ENCODE measurements at places on chromosomes 4 and X. TPM values are rescaled to one million over a fixed set of nuclear protein-coding genes. Genes with fewer than 3 reads are reported as not detected.

DNA sequence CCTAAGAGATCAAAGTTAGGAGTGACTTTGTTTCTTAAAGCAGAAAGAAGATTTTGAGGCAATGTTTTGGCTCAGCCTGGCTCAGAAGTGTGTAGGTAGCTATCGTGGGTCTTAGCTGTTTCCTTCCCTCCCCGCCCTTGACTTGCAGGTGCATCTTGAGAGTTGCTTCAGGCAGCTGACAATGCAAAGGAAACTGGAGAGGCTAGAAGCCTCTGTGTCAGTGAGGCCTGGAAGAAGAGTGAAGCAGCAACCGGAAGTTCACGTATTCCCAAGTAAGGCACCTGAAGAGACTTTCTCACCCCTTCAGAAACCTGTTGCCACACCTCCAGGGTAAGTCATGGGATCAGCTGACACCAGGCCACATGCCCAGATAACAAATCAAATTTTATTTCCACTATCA lies 10.6 kb upstream of the XKRX start:
- no peak for DNase-seq

- no peak for DNase-seq
Observed at GRCh38 chr4:121156822-121157769, 7.0 kb downstream of the TNIP3 start.

DNA sequence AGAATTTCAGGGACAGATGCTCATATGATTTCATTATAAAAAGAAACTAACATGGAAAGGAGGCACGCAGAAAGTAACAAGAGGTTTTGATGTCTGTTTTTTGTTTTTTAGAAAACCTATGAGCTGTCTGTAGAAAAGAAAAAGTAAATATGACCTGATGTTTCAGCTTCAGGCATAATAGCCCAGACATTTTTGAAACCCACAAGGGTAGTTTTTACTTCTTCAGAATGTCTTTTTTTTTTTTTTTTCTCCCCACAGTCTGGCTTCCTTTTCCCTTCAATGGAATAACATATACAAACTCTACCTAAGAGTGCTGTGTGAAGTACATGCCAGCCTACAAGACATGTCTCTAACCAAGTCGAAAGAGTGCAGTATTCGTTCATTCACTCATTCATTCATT lies 18.3 kb upstream of the STX18 start:
- no peak for DNase-seq

GRCh38 chr4:41297832-41298231 lies 41.1 kb downstream of the UCHL1 start:
- peak; percentile 80 for DNase-seq

GRCh38 chr4:25379591-25379990 lies 2.5 kb downstream of the ANAPC4 start:
- no peak for DNase-seq

- DNase-seq = no peak
Observed at GRCh38 chrX:9383655-9384054, 81.2 kb upstream of the TBL1X start.

- no peak for DNase-seq
Observed at GRCh38 chr4:44462259-44462658, 13.7 kb upstream of the KCTD8 start.

DNA sequence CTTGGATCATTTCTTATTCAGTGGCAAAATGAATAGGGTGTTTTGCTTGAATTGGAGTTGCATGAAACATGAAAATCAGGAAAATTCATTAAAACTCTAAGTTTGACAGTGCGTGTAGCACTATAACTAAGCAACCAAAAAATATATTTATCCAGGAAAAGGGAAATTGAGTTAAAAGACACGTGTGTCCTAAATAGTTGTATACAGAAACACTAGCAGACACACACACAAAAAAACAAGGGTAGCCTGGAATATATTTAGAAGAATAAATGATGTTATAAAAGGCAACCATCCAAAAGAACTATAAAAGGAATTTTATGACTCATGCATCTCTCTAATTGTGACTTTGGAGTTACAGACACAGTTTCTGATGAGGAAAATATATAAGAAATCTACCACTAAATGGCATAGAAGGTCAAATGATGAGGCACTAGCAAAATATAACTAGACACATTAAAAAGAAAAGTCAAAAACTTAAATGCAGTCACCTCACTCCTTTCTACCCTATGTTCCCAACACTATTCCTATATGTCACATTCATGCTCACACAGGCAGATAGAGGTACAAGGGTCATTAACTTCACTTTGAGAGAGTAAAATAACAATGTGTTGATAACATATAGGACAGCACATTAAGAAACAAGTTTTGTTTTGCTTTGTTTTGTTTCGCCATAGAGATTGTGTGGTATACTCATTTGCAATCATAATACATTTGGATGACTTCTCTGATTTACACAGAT lies 793.6 kb upstream of the INTU start:
- no peak for DNase-seq

DNA sequence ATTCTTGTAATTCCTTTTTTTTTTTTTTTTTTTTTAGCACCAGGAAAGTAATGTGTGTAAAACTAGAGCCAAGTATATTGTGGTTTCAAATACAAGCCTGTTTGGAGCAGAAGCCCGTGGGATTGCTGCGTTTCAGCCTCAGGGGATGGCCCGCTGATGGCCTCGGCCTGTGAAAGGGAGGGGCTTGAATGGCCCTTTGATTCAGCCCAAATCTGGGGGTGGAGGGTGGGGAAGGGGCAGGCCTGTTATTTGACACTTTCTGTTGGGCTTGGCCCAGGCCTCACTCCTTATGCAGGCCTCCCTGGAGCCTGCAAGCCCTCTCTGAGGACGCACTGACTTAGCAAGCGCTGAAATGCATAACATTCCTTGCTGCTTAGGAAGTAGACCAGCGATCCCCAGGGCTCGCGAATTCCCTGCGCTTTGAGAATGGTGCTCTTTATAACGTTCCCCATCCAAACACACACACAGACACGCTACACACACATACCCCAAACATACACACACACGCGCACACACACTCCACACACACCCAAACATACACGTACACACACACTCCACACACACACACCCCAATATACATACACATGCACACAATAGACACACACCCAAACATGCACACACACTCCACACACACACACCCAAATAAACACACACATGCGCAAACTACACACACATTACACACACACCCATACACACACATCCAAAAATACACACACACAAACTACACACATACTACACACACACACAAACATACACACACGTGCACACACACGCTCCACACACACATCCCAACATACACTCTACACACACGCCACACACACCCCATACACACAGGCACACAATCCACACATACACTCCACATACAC lies 29.6 kb downstream of the TLR10 start:
- DNase-seq = no peak

DNA sequence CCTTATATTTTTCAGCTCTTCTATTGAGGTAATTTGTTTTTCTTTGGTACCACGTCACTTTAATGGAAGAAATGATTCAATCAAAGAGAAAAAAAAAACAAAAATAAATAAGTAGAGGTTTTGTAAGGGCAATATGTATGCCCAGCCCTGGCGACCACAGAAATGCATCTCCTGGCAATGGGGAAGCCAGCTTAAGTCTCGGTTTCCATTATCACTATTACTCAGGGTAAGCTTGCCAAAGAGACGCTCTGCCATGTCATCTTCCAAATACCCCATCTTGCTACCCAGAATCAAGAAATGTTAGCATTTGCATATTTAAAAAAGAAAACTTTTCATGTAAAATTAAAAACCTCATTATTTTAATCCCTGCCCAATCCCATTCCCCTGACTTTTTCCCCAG lies 68.8 kb downstream of the FAM47C start:
- no peak for DNase-seq

DNA sequence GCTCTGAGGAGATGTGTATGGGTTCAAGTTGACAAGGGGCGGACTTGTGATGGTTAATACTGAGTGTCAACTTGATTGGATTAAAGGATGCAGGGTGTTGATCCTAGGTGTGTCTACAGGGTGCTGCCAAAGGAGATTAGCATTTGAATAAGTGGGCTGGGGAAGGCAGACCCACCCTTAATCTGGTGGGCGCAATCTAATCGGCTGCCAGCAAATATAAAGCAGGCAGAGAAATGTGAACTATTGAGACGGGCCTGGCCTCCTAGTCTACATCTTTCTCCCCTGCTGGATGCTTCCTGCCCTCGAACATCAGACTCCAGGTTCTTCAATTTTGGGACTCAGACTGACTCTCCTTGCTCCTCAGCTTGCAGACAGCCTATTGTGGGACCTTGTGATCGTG lies 26.7 kb upstream of the SMIM10L2A start:
- no peak for DNase-seq

- no peak for DNase-seq
Observed at GRCh38 chrX:24153178-24153795, 3.8 kb downstream of the ZFX start.

GRCh38 chr4:127708985-127709384 lies 21.2 kb upstream of the SLC25A31 start:
- DNase-seq = peak; percentile 14

DNA sequence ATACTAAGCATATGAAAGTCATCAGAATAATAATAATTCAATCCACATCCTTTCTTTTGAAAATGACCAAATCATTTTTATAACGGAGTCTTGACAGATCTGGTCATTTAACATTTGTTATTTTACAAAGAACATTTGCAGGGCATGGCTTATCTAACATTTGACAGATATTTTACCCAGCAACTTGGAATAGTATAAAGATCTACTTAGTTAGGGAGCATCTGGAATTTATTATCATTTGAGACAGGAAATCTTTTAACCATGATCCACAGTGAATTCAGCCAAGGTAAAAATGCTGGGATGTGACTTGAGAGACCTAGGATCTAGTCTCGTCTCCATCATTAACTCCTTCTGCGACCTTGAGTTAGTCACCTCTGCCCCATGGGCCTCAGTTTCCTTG lies 22.4 kb downstream of the STARD8 start:
- no peak for DNase-seq

GRCh38 chr4:24130637-24131036 lies 240.8 kb upstream of the PPARGC1A start:
- DNase-seq = no peak

- DNase-seq = no peak
Observed at GRCh38 chr4:135238940-135239339, 1037.4 kb upstream of the PABPC4L start.

DNA sequence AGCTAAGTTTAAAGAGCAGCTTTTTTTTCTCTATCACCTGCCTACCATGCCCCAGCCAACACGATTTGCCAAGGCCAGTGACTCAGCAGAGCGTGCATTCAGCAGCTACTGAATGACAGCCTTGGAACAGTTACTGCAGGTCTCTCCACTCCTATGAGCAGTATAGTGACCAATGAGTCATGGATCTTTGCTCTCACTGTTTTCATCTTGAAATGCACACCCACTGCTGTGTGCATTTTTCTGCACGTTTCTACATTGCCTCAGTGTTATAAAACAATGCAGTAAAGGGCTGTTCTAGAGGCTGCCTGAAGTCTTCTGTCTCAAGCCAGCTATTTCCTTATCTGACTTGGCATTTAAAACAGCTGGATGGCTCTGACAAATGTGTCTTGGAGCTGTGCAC lies 66.0 kb upstream of the C4orf54 start:
- peak; percentile 18 for DNase-seq

GRCh38 chr4:6855692-6856297 lies 53.8 kb upstream of the TBC1D14 start:
- DNase-seq = no peak

DNA sequence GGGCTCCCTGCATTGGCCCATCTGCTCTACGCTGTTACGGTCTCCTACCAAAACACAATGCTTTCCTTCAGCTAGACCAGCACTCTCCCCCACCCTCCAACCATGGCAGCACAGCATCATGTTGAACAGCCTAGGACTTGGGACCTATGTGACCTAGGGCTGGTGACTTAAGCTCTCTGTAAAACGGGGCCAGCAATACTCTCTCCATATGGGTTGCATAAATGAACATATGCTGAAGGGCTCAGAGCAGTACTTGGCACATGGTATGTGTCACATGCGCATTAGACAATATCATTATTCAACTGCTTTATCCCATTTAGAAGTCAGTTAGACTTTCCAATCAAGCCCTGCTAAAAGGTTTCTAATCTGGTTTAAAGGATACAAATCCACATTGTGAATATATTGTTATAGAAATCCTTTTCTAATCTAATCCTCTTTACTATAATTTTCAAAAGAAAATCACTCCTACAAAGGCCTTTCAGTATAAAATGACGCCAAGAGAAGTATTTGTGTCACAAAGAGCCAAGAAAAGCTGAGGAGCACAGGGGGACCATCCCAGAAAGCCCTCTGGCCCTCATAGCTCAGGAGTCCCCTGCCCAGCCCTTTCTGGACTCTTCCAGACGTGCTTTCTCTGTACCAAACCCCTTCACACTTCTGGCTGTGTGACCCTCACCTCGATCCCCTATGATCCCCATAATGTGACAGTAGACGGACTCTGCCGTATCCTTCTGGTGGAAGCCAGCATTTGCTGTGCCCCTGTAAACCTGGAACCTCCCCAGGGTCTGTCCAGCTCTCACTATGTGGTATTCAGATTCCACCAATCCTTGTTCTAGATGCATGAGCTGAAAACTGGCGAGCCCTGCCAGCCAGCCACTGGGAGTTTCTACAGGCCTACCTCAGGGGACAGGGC lies 42.3 kb downstream of the NSG1 start:
- DNase-seq = no peak

- DNase-seq = peak; percentile 58
Observed at GRCh38 chr4:82469791-82470345, 39.5 kb downstream of the ENOPH1 start.

GRCh38 chrX:104806346-104806745 lies 240.3 kb downstream of the IL1RAPL2 start:
- no peak for DNase-seq

GRCh38 chrX:150761176-150761818 lies 68.1 kb downstream of the MTMR1 start:
- DNase-seq = no peak

DNA sequence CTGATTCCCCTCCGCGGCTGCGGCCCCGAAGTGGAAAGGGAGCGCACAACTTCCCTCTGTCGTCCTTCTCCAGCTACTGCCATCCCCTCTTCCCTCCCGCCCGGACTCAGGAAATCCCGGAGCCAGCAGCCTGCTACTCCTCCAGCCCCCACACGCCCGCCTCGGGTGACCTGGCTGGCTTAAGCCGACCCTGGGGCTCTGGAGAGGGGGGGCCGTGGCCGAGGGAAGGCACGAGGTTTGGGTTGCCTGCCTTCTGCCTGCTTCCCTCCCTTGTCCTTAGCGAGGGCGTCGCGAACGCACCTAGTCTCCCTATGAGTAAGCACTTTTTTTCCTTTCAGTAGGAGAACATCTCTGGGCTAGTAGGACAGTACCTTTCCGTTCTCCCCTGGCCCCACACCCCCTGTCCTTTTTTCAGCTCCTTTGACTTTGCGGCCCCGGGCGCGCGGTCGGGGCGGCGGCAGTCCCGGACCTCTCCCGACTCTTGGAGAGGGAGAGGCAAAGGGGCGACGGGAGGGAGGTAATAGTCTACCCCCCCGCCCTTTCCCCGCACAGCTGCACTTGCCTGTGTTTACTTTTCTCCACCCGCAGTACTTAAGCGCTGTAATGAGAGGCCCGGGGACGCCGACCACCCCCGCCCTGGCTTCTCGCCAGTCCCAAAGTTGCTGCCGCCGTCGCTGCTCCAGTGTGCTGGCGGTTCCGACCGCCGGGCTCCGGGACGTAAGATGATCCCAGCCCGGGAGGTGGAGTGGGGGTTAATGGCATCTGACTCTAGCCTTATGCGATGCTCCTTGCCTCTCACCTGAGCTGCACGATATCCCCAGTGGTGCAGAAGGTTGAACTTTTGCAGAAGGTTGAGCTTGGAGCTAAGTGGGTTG lies 868 bp downstream of the PLS3 start:
- DNase-seq = peak; percentile 55

- DNase-seq = no peak
Observed at GRCh38 chr4:84927428-84927827, 39.1 kb downstream of the WDFY3 start.

USP26 gene
- not detected for total RNA-seq

HOPX gene
- total RNA-seq = 7.6 TPM

GAB3 gene
- total RNA-seq = 6.7 TPM

GPR82 gene
- total RNA-seq = not detected

AADAT gene
- total RNA-seq = 0.51 TPM

CENPU gene
- total RNA-seq = 4.0 TPM

Data from dermis microvascular lymphatic vessel endothelial cell (primary cell).